ENCODE measurements at places on chromosomes 5 and 9.

DNA sequence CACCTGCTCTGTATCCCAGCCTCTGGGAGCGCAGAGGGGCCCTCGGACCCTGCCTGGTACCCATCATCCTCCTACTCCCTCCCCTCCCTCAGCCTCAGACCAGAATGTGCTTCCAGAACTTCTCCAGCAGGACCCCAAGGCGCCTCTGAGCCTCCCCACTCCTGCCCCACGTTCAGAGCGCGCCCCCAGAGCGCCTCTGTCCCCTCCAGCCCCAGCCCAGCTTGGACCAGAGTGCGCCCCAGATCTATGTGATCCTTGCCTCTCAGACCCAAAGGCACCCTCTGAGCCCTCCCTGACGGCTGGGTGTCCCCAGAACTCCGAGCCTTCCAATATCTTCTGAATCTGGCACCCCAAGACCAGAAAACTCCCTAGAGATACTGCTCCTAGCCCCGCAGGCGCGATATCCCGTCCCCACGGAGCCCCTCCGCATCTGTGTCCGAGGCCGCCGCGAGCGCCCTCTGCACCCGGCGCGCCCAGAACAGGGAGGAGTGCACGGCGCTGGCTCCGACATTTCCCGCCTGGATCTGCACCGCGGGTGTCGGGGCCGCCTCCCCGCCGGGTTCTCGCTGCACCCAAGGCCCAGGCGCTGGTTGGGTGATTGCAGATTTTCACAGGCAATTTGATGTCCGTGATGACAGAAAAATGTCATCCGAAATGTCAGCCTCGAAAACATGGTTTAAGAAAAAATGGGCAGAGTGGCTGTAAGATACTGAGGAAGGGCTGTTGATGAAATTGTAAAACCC is 522 bp downstream of the BHMT start:
- no peak for DNase-seq

DNA sequence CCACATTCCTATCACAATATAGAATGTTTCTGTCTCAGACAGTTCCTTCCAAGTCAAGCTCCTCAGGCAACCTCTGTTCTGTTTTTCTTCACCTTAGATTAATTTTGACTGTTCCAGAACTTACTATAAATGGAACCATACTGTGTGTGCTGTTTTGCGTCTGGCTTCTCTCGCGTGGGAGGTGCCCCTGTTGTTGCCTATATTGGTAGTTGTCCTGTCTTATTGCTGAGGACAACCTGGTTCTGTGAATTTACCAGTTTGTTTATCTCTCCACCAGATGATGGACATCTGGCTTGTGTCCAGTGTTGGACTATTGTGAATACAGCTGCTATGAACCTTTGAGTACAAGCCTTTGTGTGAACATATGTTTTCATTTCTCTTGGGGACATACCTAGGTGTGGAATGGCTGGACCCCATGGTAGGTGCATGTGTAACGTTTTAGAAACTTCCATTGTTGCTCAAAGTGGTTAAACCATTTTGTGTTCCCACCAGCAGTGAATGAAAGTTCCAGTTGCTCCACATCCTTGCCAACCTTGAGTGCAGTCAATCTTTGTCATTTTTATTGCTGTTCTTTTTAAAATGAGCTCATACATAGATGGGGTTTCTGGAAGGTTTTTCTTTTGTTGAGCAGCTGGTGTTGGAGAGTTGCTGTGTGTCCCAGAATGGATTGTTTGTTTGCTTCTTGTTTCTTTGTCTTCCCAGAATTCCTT is 18.1 kb downstream of the HMCN2 start:
- no peak for DNase-seq

GRCh38 chr5:148509893-148510292 is 126.1 kb downstream of the FBXO38 start:
- no peak for DNase-seq

DNA sequence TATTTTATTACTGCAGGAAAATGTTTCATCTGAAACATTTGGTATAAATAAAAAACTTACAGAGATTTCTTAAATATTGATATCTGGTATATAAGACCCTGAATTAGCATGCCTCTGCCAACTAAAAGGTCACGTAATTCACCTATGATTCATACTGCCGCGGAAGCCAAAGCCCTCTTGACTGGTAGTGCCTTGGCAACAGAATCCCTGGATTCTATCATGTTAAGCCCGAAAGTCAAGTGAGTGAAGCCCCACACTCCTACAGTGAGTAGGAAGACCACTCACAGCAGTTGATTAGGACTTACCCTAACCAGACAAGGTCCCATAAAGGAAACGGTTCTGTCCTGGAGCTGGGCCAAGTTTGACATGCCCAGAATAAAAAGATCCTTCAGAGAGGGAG is 175.6 kb upstream of the NREP start:
- DNase-seq = no peak

- no peak for DNase-seq
Measured at GRCh38 chr9:123033864-123034601, 566 bp downstream of the GPR21 start.

DNA sequence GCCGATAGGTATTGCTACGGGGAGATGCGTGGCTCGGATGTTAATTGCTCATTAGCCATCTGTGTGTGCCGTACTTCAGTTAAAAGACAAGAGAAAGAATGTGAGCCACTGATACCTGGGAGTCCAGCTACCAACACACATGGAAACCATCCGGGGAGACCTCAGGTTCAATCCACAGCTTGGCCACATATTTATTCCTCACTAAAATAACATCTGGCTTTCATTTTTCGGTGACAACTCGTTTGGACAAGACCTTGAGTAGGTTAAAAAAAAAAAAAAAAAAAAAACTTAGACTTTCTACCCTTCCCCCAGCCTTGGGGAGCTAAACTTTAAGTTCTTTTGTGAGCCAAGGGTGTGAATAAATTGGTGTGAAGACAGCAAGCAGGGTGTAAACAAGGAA is 84.1 kb downstream of the SLIT3 start:
- no peak for DNase-seq

GRCh38 chr9:98750364-98751060 is 41.8 kb upstream of the GABBR2 start:
- DNase-seq = no peak

DNA sequence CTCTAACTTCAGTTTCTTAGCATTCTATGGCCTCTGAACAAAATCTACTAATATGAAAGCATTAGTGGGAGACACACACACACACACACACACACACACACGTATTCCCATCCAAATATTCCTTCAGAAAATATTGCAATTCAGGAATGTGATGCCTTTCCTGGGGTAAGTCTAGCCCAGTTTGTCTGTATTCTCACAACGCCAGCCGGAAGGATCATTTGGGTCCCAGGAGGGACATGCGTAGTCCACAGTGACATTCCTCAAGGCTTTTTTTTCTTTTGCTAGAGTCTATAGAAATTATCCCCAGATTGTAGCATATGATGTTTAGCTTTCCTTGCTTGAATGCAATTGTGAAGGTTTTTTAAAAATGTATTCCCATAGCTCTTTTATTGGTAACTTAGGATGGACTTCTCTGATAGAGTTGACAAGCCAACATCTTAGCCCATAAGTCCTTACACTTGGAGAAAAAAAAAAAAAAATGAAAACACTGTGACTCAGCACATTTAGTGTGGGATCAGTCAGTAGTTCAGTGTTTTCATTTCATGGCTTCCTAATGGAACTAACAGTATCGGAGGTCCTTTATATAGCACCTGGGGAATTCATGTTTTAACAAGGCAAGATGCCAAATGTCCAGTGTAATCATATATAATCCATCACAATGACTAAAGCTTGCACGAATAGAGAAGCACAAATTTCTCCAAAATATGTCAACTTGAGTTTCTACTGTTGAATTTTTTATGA is 316.5 kb downstream of the DIRAS2 start:
- no peak for DNase-seq

DNA sequence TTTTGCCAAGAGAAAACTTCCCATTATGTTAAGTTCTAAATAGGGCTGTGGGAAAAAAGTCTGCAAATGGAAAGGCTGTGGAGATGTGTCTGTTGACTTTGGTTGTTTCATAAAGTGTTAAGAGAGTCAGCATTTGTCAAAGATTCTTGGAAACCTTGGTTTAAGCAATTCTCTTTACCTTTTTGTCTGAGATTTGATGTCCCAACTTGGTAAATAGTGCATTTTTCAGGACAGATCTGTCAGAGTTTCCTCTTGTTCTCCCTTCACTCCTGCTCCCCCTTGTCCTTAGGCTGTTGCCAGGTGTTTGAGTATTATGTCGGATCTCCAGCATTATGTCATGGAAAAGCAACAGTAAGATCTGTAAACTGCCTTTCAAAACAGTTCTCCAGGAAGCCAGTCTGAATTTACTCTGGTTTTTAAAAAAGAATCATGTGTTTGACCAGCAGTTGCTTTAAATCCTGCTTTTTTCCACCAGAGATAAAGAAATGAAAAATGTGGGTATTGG is 79.1 kb upstream of the ADAMTSL1 start:
- no peak for DNase-seq

GRCh38 chr9:127917603-127918002 is 762 bp upstream of the ST6GALNAC4 start:
- no peak for DNase-seq

DNA sequence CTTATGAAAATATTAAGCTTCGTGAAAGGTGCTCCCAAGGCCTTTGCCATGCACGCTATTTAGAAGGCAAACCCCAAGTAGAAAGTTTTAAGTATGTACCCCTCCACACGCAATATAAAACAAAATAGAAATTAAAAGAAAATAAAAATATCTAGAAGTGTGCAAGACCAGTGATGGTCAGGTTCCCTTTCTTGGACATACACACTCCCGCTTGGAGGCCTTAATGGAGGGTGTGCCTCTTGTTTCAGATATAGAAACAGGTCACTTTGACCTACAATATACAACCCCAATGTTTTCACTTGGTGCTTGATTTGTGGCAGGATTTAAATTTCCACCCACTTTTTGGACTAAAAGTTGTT is 127.4 kb upstream of the STC2 start:
- DNase-seq = no peak

- DNase-seq = no peak
Measured at GRCh38 chr5:14672484-14673394, 8.2 kb downstream of the OTULIN start.

- no peak for DNase-seq
Measured at GRCh38 chr5:21154526-21154925, 1166.5 kb upstream of the CDH18 start.

DNA sequence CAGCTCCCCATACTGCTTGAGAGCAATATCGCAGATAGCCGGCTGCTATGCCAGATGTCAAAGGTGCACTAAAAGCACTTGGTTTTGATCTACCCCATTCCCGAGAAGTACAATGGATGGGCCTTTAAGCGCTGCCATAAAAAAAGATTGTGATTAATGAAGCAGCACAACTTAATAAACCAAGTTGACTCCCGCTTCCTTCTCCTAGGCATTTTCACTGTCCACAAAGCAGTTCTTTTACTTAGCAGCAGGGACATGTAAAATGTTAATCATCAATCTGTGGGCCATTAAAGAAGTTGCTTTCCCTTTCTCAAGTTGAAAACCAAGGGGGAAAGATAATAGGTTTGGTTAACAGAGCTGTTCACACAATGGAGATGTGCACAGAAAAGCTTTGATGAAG is 176.4 kb downstream of the TRPM6 start:
- no peak for DNase-seq

- DNase-seq = no peak
Measured at GRCh38 chr5:113002423-113002822, 25.8 kb downstream of the DCP2 start.

- DNase-seq = no peak
Measured at GRCh38 chr5:133247151-133247709, 195.4 kb downstream of the HSPA4 start.

DNA sequence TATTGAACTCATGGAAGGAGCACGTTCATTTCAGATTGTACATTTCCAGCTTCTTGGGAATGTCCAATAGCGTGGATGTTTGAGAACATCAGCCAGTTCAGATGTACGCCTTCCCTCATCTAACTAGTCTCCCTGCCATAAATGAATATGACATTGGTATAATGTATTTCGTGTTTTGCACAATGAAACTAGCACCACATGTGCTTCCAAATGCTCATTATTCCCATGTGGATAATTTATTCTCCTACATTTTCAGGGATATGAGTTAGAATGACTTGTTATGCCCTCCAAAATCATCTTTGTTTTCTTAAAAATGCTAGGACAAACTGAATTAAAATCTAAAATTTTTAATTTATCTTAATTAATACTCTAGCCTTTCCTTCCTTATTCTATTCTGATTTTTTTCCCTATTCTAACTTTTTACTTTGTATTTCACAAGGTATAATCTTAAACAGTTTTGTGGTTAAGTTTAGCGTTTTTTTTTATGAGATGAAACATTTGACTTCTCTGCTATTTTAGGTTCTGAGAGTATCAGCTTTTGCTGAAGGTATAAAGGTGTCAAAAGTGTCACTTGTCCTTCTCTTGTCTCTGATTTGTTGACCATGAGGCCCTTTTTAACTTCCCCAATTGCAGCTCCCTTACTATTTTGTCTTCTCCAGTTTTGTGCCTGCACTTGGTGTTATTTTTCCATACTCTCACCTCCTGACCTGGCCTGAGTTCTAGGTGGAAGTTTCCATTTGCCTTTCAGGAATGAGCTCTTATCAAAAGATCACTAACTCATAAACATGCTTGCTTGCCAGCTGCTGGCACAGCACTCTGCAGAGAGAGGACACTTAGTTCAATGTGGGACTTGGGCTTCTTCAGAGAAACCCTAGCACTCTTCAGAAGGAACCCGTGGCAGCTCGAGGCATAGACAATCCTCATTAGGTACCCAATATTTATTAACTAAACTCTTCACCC is 106.8 kb downstream of the FRMD3 start:
- no peak for DNase-seq

DNA sequence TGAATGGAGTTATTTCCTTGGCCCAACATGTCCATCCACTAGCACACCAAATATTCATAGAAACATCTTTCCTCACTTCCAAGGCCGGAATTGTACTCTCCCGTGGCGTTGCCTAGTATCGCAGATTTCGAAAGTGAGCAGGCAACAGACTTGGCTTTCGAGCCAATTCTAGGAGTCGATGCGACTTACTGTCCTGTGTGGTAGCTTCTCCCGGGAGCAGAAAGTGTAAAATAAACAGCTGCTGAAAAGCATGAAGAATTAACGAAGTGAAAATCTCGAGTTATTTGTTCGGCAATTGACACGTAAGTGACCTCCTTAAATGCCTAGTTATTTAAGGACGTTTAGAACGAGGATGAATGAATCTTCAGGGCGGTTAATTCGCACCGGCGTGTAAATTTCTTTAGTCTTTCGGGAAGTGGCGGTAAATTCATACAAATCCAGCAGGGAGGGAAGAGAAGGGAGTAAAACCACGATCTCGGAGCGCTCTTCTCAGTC is 449 bp upstream of the PCSK5 start:
- no peak for DNase-seq

- no peak for DNase-seq
Measured at GRCh38 chr5:36613771-36614656, 7.6 kb downstream of the SLC1A3 start.

DNA sequence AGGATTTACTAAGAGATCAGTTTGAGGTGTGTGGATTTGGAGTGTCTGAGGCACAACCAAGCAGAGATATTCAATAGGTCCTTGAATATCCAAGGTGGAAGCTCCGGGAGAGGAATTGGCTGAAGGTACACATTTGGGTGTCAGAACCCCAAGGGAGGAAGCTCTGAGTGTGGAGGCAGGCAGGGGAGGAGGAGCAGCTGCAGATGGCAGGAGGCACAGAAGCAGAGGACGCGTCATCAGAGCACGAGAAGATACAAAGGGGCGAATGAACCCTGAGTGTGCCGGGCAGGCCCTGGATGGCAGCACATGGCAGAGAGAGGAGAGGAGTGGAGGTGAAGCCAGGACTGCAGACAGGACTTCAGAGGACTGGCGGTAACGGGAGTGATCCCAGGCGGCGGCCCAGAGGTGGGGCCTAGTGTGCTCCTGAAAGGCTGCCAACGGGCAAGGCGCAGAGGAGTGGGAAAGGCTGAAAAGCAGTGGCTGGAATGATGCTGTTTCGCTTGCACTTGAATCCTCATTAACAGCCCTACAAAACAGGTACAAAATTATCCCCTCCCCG is 179.8 kb downstream of the FANCC start:
- DNase-seq = no peak

- DNase-seq = no peak
Measured at GRCh38 chr5:165328846-165329245, 1823.4 kb downstream of the MAT2B start.
